RWPE1 (cell line): ENCODE measurements at places on chromosomes 2 and 18.

DNA sequence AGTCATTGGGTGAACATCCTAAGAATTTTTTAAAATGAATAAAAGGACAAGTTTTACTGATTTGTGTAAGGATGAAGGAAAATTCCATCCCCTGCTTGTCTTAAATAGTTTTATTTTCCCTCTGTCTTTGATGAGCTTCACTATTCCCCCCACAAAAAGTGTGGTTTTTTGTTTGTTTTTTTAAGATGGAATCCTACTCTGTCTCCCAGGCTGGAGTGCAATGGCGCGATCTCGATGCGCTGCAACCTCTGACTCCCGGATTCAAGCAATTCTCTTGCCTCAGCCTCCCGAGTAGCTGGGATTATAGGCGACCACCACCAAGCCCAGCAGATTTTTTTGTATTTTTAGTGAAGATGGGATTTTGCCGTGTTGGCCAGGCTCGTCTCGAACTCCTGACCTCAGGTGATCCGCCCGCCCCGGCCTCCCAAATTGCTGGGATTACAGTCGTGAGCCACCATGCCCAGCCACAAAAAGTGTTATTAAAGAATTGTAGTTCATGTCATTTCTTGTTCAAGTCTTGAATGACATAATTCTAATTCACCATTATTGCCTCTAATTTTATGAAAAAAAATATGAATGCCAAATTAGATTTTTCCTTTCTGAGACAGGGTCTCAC lies 91.7 kb downstream of the AGPS start:
- no peak for DNase-seq

DNA sequence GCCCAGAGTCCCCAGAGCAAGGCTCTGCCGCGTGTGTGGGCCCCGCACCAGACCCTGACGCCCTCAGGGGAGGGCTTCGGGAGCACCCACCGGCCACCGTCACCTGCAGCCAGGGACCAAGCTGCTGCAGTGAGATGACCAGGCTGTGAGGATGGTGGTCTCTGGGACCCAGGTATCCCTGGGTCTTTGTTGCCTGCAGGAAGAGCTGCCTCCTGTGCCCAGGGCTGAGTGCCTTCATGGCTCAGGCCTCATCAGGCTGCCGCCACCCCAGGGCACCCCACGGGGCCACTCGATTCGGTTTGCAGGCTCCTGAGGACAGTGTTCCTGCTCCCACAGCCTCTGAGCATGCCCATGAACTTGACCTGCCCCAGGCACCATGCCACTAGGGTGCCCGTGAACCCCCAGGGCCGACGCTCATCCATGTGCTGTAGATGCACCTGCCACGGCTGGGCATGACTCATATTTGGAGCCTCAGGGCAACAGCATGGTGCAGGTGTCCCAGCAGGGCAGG lies 109.8 kb downstream of the FAM210A start:
- DNase-seq, result no peak

GRCh38 chr18:44025421-44025820 lies 655.3 kb upstream of the SETBP1 start:
- no peak for DNase-seq

GRCh38 chr2:64406407-64406774 lies 47.6 kb upstream of the LGALSL start:
- DNase-seq, result no peak

DNA sequence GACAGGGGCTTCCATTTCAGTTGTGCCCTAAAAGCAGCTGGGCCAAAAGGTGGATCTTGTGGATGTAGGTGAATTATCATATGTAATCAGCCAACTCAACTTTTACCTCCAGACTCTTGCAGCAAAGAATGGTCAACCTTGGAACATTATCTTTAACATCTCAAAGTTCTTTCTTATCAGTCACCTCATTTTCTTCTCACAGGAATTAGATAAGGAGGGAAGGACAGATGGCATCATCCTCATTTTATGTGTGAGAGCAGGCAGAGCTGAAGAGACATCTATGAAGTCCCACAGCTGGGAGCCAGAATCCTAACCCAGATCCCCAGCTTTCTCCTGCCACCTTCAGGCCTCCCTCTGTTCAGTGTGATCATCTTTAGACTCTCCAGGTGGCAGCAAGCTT lies 182.1 kb downstream of the MGAT5 start:
- DNase-seq, result no peak

GRCh38 chr2:215900203-215900611 lies 113.1 kb downstream of the MREG start:
- peak; percentile 45 for DNase-seq

- DNase-seq, result no peak
Measured at GRCh38 chr2:120586507-120587278, 149.0 kb upstream of the GLI2 start.

DNA sequence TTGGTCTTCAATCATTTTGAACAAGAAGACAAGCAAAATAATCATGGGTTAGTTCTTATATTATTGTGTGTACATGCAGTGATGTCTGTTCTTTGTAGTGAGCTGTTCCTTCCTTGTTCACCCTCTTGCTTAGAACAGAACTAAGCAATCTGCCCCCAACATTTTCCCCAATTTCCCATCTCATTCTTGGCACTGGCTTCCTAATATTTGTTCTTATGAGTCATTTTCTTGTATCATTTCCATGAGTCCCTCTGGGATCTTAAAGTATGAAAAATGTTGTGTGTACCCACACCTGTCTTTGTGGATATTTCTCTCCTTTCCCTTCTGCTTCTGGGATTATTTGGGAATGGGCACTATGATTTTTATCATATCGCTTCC lies 3.5 kb upstream of the IL1B start:
- no peak for DNase-seq

DNA sequence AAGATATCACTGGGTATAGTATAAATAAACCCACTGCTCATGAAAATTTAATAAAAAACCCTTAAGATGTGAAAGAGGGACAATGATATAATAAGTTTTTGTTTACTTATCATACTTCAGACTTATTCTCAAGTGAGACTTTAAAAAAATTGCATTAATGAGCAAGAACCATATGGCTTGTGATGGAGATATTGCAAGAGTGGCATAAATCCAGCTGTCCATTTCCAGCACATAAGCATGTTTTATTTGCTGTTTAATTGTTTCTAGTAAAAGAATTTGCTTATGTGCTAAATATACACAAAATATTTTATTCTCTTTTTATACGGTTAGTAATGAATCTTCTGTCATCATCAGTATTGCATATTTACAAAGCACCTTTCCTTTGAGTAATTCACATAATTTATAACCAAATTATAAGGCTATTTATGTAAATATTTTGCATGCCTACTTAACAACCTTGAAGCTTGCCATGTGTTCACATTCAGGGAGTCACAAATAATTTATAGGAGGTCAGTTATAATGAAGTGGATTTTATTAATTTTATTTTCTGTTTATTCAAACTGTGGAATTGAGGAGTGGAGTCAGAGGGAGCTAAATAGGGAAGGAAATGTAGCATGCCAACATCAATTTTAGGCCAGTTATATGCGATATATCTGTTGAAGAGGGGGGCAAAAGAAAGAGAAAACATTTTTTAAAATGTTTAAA lies 318.5 kb upstream of the CWC22 start:
- DNase-seq, result no peak

DNA sequence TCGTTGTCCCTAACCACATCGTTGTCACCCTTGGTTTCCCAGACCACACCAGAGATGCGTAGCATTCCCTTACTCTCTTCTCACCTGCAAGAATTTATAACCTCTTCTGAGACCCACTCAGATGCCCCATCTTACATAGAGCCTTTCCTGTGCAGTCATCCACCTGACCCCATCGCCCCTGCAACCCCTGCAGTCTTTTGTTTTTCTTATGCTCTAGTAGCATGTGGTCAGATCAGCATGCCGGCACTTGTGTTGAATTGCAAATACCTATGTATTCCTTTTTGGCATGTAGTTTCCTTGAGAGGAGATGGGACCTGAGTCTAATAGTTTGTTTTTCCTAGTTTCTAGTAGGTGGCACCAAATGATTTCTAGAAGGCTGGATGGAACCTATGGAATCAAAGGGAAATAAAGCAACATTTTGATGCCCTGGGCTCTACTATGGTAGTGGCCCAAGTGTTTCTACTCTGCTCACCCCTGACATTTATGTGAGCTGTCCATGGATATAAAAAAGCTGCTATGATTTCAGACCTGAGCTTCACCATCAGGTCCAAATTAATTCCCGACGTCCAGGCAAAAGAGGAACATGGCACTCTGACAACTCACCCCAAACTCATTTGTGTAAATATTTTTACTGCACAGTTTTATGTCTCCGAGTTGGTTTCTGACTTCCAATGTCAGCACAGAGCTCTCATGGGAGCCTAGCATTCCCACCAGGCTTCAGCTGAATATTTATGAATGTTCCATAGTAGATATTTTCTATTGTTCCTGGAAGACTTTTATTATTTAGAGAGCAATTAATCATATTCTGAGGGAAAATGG lies 143.6 kb downstream of the RNF144A start:
- DNase-seq, result no peak

GRCh38 chr18:35876243-35876642 lies 96.2 kb upstream of the RMP24 start:
- no peak for DNase-seq

- no peak for DNase-seq
Measured at GRCh38 chr18:23580677-23581367, 5.5 kb downstream of the NPC1 start.

GRCh38 chr18:43108469-43108868 lies 7.0 kb downstream of the RIT2 start:
- no peak for DNase-seq

DNA sequence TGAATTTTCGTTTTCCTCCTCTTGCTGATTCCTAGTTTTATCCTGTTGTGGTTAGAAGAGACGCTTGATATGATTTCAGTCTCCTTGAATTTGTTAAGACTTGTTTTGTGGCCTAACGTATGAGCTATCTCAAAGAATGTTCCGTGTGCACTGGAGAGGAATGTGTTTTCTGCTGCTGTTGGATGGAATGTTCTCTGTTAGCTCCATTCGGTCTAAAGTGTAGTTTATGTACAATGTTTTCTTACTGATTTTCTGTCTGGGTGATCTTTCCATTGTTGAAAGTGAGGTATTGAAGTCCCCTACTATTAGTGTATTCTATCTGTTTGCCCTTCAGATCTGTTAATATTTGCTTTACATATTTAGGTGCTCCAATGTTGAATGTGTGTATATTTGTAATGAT lies 25.9 kb downstream of the COLEC11 start:
- DNase-seq, result peak; percentile 73

- no peak for DNase-seq
Measured at GRCh38 chr18:66759050-66759828, 155.3 kb upstream of the CDH19 start.

DNA sequence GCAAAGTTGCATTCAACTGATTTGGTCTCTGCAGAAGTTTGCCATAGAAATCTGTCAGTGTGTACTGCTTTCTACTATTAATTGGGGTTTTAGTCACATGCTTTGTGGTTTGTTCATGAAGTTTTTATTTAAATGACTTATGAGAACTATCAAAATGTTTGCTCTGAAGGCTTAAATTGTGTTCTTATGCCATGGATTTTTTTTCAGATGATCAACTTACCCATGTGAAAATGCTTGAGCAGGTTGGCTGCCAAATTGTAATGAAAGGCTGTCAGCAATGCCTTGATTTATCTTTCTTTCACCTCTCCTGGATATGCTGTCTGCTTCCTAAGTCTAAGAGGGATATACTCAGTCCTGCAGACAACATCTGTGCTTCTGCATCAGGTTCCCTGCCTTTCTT lies 50.7 kb downstream of the FMNL2 start:
- no peak for DNase-seq

- peak; percentile 54 for DNase-seq
Measured at GRCh38 chr18:62420513-62421209, 95.6 kb downstream of the TNFRSF11A start.
